ENCODE measurements at places on chromosomes 5 and 9.

GRCh38 chr5:176157656-176158055 lies 80.6 kb upstream of the SIMC1 start:
- DNase-seq = no peak

GRCh38 chr9:135914921-135915320 lies 7.6 kb upstream of the CAMSAP1 start:
- no peak for DNase-seq

DNA sequence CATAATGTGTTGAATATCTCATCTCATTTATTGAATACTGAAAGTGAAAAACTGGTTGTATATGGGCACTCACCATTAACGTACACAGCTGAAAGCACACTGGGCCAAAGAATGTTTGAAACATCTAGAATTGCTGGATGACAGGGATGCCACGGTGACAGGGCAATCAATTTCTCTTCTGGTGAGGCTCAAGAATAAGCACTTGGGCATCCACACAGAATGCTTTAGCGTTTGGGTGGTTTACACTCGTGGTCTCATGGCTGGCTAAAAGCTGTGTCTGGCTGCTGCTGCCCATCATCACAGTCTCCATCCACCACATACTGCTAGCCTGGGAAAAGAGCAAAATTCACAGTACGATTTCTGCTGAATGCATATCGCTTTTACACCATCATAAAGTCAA lies 30.7 kb upstream of the IL31RA start:
- no peak for DNase-seq

GRCh38 chr9:87137718-87138117 lies 190.4 kb upstream of the GAS1 start:
- DNase-seq = no peak

GRCh38 chr9:69207503-69207902 lies 33.4 kb downstream of the TJP2 start:
- DNase-seq = no peak

GRCh38 chr9:128636556-128637530 lies 19.8 kb downstream of the DYNC2I2 start:
- DNase-seq = no peak

GRCh38 chr9:112301420-112301819 lies 32.0 kb downstream of the PTBP3 start:
- no peak for DNase-seq

- DNase-seq = no peak
Measured at GRCh38 chr9:121399883-121400607, 30.0 kb upstream of the STOM start.

DNA sequence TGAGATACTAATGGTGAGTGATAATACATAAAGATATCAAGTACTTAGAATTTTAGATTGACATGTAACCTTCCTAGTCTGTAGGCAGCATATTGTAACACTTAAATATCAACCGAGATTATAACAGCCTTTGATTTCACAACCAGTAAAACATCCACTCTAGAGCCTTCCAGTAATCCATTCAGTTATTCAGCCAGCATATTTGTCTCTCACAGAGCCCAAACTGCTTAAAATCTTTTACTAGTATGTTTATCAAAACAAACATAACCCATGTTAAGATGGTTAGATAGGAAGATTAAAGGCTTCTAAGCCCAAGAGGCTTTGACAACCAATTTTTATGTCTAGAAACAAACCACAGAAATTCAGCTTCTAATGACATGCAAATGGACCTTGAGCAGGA lies 177.9 kb upstream of the FST start:
- no peak for DNase-seq

GRCh38 chr5:95667061-95667618 lies 15.7 kb downstream of the SPATA9 start:
- DNase-seq = no peak

GRCh38 chr5:120808135-120808534 lies 344.0 kb downstream of the PRR16 start:
- no peak for DNase-seq

GRCh38 chr5:55625589-55625909 lies 86.6 kb downstream of the SLC38A9 start:
- DNase-seq = no peak

DNA sequence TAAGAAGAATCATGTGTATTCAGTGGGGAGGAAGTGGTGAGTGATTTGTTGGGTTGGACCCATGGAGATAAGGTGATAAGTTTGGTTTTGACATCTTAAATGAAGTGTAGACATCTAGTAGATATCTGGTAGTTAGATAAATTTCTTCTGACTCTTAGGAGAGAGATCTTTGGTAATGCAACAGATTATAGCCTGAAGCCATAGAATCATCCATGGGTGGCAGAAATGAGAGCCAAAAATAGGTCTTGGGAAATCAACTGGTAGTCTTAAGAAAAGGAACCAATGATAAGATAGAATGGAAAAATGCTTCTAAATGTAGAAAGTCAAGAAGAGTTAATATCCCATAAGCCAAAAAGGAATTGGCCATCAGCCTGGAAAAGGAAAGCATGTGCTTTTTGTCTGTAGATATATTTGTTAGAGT lies 532.7 kb upstream of the GRAMD2B start:
- no peak for DNase-seq

All from stimulated activated CD4-positive, alpha-beta T cell treated with anti-CD3 and anti-CD28 coated beads, Interleukin-12 subunit alpha, Interleukin-12 subunit beta, amount 100 ng/mL, for 24 hours (primary cell).